ENCODE measurements at places on chromosomes 13 and 19.

DNA sequence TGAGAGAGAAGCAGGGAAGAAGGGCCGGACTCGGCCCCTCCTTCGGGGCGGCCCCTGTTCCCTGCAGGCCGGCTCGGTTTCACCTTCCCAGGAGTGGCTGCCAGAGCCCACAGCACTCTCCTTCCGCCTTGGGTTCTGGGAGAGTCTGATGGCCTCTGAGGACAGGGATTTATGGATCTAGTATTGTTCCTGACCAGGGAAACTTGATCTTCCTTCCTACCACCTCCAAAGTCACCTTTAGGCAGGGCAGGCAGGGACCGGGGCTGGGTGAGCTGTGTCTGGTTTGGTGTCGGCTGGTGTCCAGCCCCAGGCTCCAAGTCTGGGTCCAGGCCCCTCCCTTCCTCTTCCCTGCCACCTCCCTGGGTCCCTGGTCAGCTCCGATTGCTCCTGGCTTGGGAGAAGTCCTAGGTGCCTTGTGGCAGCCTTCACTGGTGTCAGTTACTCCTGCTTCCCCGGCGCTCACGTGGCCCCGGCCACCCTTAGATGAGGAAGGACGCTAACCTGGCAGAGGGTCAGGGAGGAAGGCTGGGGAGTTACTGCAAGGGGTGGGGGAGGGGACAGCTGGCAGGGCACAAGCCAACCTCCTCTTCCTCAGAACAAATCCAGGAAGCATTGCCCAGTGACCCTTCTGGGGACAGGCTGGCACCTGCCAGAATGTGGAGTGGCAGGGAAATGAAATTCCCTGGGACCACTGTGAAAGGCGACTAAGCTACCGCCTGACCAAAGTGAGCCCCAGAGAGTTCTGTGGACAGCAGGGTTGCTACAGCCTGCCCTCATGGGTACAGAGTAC, 18.8 kb downstream of the RFX1 start:
- no peak for DNase-seq

GRCh38 chr19:49636233-49636932, 3.6 kb downstream of the RRAS start:
- no peak for DNase-seq

DNA sequence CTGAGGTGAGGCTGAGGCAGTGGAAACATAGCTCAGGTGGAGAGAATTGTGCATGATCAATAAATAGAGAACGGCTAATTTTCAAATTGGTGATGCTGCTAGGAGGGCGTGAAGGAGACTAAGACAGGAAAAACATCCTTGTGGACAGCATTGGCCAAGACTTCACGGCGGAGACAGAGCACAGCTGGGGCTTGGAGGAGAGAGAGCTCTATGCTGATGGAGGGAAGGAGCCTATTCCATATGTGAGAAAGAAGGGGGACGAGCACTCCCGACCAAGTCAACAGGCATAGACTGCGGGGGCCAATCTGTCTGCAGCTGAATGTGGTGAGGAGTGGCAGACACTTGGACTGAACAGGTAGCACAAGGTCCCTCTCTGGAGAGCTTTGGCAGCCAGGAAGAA, 14.8 kb upstream of the SPATA13 start:
- no peak for DNase-seq

DNA sequence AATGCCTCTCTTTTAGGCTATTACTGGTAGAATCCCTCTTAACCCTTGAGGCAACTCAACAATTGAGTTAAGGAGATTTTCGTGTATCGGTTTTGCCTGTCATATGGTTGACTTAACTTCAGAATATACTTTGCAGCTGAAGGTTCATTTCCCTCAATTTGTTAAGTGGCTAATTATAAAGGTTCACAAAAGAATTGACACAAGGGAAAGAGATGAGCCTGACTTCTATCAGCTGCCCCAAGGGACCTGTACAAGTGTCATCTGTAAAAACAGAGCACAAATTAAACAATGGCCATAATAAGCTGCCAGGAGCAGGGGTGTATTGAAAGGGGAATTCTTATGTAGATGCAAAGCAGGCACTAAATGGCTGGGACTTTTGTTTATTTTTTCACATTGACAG, 334.8 kb upstream of the OBI1 start:
- no peak for DNase-seq

DNA sequence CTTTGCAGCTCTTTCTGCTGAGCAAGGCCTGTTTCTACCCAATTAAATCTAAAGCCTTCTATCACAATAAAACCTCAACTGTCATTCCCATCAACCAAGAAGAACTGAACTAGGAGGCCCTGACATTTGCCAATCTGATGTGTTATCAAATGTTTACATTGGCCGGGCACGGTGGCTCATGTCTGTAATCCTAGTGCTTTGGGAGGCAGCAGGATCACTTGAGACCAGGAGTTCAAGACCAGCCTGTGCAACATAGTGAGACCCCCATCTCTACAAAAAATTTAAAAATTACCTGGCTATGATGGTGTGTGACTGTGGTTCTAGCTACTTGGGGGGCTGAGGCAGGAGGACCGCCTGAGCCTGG, 2.8 kb upstream of the FBXO17 start:
- no peak for DNase-seq

DNA sequence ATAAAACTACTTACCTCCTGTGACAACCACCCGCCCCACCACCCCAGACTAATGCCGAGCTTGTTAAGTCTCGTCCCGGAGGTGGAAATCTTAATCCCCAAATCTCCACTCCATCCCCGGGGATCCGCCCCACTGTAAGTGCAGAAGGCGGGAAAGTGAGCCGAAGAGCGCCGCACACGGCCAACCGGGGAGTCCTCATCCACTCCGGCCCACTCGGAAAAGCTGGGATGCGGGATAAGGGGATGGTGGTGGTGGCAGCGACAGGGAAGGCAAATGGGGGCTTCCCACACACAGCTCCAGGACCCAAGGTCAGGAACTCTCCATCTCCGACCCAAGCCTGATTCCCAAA, 621 bp downstream of the FBL start:
- DNase-seq = no peak

GRCh38 chr13:73972545-73972944, 161.7 kb downstream of the KLF12 start:
- no peak for DNase-seq

DNA sequence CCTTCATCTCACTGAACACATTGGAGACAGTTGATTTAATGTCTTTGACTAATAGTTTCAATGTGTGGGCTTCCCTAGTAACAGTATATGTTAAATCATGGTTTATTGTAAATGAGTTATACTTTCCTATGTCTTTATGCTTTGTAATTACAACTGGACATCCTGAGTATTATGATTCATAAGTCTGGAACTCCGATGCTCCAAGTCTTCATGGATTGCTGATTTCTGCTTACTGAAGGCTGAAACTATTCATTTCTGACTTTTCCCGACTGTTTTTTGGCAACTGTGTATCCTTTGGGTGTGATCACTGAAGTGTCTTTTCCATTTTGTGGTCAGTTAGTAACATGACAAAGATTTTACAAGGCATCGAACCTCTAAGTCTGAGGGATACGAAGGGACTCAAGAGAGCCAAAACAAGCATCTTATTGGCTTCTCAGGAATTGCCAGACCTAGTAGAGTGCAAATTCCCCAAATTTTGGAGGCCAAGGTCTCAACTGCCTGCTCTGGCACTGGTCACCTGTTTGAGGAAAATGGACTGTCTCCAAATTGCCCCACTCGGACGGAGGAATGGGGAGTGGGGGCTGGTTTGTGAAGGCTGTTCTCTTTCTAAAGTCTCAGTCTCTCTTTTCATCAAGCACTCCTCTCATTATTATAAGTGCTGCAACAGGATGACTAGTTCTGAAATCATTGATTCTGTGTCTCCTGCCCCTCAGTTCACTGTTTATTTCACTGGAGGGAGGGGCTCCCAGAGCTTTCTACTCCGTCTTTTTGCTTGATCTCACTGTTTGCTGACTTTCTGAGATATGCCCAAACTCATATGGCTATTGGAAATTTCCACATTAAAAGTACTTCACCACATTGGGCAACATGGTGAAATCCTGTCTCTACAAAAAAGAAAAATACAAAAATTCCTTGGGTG, 20.2 kb upstream of the CD70 start:
- no peak for DNase-seq

DNA sequence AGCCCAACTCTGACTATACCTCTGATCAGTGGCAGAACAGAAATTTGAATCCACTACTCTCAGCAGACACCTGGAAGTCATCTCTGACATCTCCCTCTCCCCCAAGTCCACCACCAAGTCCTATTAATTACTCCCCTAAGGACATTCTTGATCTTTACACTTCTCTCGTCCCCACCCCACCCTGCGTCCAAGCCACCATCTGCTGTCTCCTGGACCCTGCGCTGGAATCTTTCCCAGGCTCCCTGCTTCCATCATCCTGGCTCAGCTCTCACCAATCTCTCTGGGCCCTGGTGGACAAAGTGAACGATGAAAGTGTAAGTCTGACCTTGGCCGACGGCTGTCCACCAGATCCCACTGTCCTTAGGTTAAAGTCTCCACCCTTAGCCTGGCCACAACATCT, 145.6 kb upstream of the GJB6 start:
- no peak for DNase-seq

DNA sequence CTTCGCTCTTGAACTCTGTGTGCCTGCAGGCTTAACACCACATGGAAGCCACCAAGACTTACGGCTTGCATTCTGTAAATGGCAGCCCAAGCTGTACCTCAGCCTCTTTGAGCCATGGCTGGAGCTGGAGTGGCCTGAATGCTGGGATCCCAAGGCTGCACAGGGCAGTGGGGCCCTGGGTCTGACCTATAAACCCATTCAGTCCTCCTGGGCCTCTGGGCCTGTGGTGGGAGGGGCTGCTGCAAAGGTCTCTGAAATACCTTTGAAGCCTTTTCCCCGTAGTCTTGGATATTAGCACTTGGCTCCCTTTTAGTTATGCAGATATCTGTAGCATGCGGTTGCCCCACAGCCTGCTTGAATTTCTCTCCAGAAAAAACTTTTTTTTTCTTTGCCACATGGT, 8.2 kb downstream of the TM9SF2 start:
- DNase-seq = no peak

DNA sequence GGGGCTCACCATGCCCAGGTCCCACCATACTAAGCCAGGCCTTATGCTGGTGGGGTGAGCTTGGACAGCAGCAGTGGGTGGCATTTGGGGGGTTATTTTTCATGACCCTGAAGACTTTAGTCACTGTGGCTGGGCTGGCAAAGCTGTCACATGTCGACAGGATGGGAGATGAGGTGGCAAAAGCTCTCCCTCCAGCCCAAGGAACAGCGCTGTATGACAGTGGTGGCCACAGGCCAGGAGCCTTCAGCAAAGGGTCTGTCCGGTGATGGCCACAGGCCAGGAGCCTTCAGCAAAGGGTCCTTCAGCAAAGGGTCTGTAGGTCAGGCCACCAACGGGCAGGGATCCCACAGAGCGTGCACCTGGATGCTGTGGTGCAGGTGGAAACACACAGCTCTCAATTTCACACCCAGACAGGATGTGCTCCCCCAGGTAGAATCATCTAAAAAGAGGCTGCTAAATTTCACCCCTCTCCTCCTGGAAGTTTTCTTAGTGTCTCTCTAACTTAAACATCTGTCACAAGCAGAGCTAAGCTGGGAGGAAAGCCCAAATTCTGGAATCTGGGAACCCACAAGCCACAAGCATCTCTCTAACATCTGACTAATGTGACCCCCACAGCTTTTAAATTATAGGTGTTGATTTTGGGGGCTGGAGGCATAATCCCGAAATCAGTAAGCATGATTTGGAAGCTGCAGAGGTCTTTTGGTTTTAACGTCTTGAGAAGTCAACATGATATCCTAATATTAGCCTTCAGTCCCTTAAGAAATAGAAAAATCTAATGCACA, 23.0 kb downstream of the COL4A1 start:
- no peak for DNase-seq

Data from stimulated activated CD8-positive, alpha-beta memory T cell treated with anti-CD3 and anti-CD28 coated beads, Interleukin-4, amount 100 ng/mL, for 1 hour (primary cell).